ENCODE measurements at places on chromosomes 11 and 22. TPM values are rescaled to one million over a fixed set of nuclear protein-coding genes. Genes with fewer than 3 reads are reported as not detected.

The TSSK2 gene
- total RNA-seq: not detected

The CD248 gene
- not detected for total RNA-seq

The POU2AF2 gene
- total RNA-seq: not detected

DNA sequence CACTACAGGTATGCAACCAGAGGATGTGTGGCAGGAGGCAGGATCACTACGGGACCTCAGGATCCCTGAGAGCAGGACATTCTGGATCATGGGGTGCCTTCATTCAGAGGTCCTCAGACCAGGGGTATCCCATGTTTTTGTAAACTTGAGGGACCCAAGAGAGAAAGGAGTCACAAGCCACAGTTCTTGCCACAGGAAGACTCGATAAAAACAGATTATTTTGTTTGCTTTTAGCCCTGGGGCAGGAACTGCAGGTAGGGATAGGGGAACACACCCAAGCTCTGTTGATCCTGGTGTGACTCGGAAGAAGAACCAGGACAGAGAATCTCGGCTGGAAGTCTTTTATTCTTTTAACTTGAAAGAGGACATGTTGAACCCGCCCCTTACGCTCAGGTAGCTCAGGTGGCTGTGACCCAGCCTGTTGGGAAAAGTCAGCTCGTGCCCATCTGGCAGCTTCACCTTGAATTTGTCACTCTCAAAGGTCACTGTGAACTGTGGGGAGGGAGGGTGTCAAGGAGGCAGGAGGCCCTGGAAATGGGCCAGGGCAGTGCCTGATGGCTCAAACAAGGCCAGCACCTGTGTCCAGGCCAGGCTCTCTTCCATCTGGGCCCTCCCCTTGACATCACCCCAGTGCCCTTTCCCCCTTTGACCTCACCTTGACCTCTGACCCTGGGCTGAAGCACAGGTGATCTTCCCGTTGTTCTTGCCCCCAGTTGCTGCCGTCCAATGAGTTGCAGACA is 9.8 kb downstream of the LGALS2 start:
- no peaks in the 10 kb centered on the region for H3K27me3 ChIP-seq
- 0 out of 2 replicates have a peak, but pooled peaks cover 7% of the 10 kb centered on the region for H3K36me3 ChIP-seq
- peak; percentile 70 for DNase-seq
- peak overlapping the region; percentile 73 for H3K27ac ChIP-seq

DNA sequence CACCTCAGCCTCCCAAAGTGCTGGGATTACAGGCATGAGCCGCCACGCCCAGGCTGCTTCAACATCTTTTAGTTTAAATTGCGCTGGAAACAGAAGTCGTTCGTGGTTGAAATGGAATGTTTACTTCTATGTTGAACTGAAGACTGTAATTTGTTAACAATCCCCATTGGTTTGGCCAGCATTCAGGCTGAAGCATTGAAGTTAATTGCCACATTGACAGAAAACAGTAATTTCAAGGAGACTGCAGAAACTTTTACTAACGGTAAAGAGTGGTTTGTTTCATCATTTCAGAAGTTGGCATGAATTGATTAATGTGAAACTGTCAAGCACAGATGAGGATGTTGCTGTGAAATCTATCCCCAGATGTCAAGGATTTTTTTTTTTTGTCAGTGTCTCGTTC is 14.2 kb downstream of the AP5B1 start:
- no peaks in the 10 kb centered on the region for H3K36me3 ChIP-seq
- no peak overlapping the region for H3K4me3 ChIP-seq
- DNase-seq: no peak
- peaks cover 20% of the 10 kb centered on the region for H3K4me1 ChIP-seq

GRCh38 chr11:22130462-22131053 is 62.3 kb upstream of the ANO5 start:
- H3K27me3 ChIP-seq: no peaks in the 10 kb centered on the region
- H3K4me3 ChIP-seq: no peak overlapping the region
- DNase-seq: no peak
- H3K27ac ChIP-seq: no peak overlapping the region
- H3K36me3 ChIP-seq: no peaks in the 10 kb centered on the region

All from PC-9 (cell line).